Ureter (tissue), 1 donor: ENCODE measurements at places on chromosomes 16 and 17. TPM values are rescaled to one million over a fixed set of nuclear protein-coding genes. Genes with fewer than 3 reads are reported as not detected.

GRCh38 chr17:44627513-44628242, 28.6 kb upstream of the MEIOC start:
- DNase-seq: no peak

DNA sequence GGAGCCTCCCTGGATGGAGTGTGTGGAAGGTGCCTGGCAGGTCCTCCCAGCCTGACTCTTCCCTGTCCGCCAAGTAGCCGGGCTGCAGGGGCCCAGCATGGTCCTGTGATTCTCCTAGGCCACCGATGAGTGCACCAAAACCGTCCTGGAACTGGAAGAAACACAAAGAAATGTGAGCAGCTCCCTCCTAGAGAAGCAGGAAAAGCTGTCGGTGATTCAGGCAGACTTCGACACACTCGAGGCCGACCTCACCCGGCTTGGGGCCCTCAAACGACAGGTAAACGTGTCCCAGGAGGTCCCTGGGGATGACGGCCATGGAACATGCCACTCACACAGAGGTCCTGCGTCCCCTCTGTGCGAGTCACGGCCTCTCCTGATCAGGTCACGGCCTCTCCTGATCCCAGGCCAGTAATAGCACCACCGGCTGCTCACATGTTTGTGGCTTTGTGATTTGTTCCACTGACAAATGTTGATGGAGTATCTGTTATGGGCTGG, 4.2 kb upstream of the GAA start:
- DNase-seq: no peak

DNA sequence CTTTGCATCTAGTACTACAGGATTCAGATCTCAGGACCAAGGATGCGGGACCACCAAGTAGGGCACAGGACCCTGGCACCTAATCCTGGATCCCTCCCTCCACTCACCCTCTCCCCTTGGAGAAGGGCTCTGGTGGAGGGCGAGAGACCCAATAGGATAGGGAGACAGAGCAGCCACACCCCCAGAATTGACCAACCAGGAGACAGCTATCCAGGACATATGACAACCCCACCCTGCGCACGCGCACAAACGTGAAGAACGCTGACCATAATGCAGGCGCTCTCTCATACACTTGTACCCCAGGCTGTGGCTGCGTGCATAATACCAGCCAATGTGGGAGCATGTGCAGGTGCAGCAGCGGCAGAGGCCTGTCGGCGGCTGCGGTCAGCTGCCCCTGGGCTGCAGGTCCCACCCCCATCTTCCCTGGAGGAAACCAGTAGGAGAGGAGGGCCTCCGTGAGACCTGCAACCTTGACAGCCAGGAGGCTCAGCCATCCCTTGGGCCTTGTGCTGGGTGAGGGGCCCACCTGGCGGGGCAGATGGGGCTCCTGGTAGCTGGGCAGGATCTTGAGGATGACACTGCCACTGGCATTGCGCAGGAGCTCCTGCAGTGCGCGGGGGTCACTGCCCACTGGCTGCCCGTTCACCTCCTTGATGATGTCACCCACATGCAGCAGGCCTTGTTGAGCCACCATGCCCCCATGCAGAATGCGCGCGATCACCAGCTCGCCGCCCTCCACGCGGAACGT, 25.4 kb downstream of the MPP2 start:
- DNase-seq: no peak

- no peak for DNase-seq
These were observed 32.7 kb downstream of the CMC2 start for GRCh38 chr16:80973991-80974390.

GRCh38 chr17:78144147-78144719, 2.0 kb upstream of the C17orf99 start:
- DNase-seq: peak; percentile 88

- DNase-seq: peak; percentile 65
These were observed 5.0 kb upstream of the ADGRG1 start for GRCh38 chr16:57623251-57624043.

GRCh38 chr17:43857957-43858600, 11.1 kb downstream of the CD300LG start:
- DNase-seq: no peak

DNA sequence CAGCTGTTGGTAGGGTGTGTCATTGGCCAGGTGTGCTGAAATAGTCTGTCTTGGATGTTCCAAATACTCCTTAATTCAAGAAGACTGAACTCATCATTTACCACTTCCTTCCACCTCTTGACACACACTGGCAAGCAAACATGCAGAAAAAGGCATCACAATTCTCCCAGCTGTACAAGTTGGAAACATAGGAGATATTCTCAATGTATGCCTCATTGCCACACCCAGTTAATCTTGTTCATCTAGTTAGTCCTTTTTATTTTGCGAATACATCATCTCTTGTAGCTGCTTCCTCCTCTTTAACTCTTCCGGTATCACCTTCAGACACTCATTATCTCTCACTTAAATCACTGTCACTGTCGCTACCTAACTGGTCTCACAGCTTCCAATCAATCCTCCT, 75.1 kb upstream of the GOT2 start:
- DNase-seq: no peak

GRCh38 chr17:10549096-10549842, at the start of gene MYH2:
MYH2 (minus strand) TSS chr17:10549658; CDS start chr17:10547920, 1,738 bp downstream.
- DNase-seq: no peak

GRCh38 chr16:84820305-84820684, 510 bp downstream of the CRISPLD2 start:
- no peak for DNase-seq

DNA sequence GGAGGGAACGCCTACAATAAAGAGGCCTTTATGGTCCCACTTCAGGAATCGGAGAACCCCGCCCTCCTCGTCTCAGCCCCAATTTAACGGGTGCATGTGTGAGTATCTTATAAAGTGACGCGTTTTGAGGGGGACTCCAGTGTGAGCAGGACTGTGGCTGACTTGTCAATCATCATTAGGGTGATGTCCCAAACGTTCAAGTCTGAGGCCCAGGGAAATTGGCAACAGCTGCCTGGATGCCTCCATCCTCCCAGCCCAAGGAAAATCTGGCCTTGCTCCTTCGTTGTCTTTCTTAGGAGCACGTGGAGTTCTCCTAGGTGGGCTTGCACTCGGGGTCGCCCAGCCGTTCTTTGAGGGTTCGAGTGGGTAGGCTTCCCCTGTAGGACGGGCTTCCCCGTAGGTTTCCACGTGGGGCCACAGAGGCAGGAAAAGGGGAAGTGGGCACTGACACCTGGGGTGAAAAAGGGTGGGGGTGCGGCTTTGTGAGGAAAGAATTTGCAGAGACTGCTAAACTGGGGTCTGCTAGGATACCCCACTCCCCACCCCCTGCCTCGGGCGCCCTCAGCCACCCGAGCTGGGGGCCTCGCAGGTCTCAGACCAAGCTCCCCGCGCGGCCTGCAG, 561 bp upstream of the HERPUD1 start:
- no peak for DNase-seq

DNA sequence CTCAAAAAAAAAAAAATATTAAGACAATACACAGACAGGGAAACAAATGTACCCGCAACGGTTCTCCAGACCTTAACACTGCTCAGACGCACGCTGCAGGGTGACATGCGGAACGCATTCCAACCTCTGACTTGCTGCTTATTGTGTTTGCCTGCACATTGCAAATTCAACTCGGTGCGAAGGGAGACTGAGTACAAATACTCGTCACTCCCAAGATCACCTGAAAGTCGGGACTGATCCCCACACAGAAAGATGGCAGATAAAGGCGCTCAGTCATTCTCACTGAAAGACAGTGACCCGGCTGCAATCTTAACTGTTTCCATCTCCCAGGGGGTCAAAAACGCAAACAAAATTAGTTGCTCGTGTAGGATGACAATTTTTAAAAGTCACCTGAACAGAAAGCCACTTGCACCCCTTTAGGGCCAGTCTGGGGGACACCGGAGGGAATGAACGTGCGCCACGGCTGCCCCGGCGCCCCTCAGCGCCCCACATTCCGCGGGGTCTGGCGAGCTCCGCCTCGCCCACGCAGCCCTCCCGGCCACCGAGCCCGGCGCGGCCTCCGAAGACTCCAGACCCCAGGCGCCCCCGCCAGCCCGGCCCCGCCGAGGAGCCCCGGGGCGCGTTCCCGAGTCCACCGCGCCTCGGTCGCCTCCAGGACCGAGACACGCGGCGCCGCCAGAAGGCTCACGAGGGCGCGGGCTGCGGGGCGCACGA, 589 bp downstream of the CLCN7 start:
- DNase-seq: no peak

DNA sequence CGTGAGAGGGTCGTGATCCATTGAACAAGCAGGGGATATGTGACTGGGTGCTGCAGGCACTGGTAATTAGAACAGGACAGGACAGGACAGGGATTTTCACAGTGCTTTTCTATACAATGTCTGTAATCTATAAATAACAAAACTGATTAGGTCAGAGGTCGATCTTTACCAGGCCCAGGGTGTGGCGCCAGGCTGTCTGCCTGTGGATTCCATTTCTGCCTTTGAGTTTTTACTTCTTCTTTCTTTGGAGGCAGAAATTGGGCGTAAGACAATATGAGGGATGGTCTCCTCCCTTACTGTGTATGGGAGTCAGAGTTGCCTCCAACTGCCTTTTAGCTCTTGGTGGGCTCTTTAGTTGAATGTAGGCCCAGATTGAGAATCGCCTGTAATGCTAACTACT, 1.5 kb upstream of the ZNF764 start:
- DNase-seq: no peak

DNA sequence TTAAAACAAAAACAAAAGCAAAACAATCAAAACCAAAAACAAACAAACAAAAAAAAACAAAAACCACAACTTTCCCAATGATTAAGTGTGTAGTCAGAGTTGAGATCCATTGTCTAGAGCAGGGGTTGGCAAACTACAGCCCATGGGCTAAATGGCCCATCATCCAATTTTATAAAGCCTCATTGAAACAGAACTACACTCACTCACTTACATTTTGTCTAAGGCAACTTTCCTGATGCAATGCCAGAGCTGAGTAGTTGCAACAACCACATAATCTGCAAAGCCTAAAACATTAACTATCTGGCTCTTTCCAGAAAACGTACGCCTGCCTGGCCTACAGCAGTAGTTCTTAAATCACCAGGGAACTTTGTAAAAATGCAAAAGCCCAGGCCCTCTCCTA, 124.1 kb downstream of the SOX9 start:
- DNase-seq: no peak

OR2C1 gene
- total RNA-seq: not detected

PTGES3L gene
- total RNA-seq: 2.7 TPM

DOC2B gene
- 23.5 TPM for total RNA-seq

IGSF6 gene
- 5.2 TPM for total RNA-seq

TBC1D3H gene
- not detected for total RNA-seq

FAM20A gene
- 13.8 TPM for total RNA-seq
